ENCODE measurements at places on chromosomes 1 and 21.

DNA sequence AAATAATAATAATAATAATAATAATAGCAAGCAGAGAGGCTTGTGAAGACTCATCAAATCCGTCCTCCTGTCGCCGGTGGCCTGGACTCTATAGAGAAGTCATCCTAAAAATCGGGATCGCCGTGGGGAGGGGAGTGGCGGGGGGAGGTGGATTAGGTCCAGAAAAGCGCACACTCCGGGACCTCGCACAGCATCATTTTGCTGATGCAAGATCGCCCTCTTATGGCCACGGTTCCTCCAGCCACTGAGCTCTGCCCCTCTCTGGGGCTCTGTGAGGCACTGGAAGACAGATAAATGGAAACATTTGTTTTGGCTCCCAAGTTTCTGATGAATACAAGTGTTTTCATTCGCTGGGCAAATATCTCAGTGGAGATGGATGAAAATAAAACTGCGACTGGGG lies 612.0 kb downstream of the MATN1 start:
- peak; percentile 22 for DNase-seq

DNA sequence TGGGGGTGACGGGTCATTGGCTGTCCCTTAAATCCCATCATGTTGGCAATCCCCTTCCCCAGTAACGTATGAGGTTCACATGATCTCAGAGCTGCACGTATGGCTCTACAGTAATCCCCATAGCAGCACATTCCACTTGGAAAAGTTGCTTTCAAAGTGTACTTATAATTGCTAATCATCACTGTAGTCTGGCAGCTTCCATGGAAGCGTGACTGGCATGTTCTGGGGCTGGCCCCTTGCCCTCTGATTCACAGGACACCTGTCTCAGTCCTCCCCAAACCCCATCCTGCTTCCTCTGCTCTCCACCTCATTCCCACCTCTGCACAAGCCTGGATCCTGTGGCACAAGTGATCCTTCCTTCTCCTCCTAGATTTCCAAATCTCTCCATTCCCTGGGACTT lies 102.2 kb downstream of the TSEN15 start:
- DNase-seq, result no peak

- no peak for DNase-seq
Observed at GRCh38 chr1:177629526-177629925, 340.3 kb downstream of the SEC16B start.

- DNase-seq, result no peak
Observed at GRCh38 chr1:108750476-108751181, 4.2 kb downstream of the STXBP3 start.

GRCh38 chr1:226575739-226576378 lies 27.3 kb downstream of the STUM start:
- DNase-seq, result no peak

DNA sequence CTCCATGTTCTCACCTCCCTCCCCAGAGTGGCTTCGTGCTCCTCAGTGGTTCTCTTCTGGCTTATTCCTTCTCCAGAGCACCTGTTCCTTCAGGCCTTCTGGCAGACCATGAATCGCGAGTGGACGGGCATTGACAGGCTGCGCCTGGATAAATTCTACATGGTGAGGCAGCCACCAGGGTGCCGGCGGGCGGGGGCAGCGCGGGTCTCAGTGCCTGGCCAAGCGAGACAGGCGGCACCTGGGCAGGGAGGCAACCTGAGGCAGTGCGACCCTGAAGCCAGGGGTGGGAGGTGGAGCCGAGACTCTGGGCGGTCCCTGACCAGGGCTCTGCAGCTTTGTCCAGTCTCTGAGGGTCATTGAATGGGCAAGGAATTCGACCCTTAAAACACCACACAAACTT lies 3.9 kb downstream of the RRP1 start:
- no peak for DNase-seq

DNA sequence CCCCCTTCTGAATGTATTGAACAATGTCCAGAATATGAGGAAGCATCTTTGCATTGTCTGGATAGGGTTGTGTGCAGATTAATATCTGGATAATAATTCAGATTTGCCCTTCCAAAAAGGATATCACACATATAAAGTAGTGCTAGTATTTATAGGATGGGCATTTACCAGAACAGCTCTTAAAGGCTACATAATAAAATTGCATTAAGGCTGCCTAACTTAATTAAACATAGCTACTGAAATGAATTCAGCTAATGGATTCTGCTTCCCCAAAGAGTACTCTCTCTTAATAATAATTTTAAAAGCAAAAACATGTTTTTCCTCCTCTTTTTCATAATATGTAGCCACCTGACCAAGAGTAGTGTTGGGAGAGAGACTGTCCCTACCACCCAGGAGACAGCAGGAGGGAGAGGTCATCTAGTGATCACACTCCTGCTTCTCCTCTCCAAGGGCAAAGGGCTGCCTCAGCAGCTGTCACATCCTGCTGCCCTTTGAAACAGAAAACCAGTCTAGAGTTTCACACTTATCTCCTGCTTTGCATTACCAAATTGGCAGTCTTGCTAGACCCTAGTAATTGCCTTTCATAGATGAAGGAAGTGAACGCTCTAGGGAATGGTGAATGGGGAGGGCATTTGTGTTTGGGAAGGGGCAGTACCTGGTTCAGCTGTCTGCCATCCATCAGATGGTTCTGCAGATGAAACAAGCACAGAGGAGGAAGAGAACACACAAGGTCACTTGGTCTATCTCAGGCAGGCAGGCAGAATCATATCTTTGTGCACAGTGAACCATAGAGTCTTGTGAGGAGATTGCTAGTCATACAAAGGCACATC lies 29.3 kb upstream of the DDAH1 start:
- DNase-seq, result no peak

GRCh38 chr21:43916076-43916475 lies 51.1 kb downstream of the AGPAT3 start:
- no peak for DNase-seq

GRCh38 chr1:115929881-115930280 lies 46.4 kb upstream of the SLC22A15 start:
- DNase-seq, result no peak

DNA sequence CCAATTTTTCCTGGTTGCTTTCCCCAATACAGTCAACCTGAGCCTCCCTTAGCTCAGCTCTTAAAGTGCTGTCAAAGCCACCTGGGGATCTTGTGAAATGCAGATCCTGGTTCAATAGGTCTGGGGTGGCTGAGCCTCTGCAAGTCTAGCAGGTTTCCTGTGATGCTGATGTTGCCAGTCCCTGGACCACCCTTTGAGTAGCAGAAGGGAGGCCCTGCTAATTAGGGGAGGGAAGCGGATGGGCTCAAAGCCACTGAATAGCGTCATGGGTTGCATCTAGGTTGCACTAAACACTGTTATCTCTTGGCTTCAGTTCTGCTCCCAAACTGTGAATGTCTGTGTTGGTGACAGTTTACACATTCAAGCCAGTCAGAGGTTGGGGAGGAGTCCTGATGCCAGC lies 127.2 kb downstream of the KAZN start:
- DNase-seq, result no peak

- DNase-seq, result no peak
Observed at GRCh38 chr1:30385246-30385995, 338.0 kb downstream of the MATN1 start.

DNA sequence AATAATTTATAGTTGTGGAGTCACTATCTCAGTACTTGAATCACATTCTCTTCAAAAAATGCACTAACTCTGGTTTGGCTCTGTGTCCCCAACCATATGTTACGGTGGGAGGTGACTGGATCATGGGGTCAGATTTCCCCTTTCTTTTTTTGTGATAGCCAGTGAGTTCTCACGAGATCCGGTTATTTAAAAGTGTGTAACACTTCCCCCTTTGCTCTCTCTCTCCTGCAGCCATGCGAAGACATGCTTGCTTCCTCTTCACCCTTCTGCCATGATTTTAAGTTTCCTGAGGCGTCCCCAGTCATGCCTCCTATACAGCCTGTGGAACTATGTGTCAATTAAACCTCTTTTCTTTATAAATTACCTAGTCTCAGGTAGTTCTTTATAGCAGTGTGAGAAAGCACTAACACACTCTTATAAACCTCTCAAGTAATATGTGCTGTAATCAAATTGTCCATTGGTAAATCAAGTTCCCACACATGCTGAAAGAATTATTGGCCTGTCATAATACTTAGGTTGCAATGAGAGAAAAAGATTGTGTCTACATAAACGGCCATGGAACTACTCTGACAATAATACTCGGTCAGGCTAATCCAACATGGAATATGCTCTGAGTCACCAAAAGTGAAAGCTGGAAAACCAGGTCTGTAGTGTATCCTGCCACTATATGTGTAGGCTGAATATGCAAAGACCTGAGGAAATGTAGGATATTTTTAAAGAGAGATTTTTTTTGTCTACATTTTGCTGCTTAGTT lies 107.5 kb downstream of the SLC44A5 start:
- DNase-seq, result no peak

GRCh38 chr1:193275773-193276172 lies 89.4 kb upstream of the B3GALT2 start:
- no peak for DNase-seq

GRCh38 chr1:6260433-6260934 lies 414 bp downstream of the GPR153 start:
- no peak for DNase-seq

DNA sequence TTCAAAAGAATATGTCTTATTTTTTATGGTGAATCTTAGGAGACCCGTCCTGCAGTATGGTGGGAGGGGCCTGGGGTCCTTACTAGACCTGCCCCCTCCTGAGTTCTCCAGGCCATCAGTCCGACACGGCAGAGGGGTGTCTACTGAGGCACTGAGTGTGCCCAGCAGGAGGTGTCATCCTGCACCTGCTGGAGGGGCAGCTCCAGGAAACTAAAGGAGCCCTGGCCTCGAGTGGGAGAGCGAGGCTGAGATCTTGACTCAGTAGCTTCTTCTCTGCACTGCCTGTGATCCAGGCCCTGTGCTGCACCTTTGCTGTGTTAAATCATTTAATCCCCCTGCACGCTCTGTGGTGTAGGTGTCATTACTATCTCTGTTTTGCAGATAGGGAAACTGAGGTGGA lies 587.7 kb downstream of the PTPRU start:
- DNase-seq, result no peak

DNA sequence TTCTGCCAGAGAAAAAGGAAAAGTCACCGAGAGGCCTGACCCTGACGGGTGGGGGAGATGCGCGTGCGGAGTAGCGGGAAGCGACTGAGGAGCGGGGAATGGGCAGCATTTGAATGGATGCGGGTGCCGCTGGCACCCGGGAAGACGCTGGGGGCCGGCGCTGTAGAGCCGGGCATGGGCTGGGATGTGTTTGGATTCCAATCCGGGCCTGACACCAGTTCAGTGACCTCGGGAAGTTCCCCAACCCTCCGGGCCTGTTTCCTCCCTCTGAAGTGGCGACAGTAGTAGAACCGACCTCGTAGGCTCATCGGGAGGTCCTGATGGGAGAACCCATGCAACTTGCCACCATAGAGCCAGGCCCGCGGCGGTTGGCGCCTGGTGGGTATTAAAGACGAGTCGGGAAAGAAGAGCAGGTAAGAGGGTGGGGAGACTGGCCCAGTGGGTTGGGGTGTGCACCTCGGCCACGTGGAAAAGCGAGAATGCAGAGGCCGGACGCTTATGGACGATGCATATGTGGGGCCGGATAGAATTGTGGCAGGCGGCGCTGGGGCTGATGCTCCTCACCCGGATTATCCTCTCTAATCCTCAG lies 642 bp upstream of the SLC16A1 start:
- DNase-seq, result no peak

- DNase-seq, result no peak
Observed at GRCh38 chr1:107405236-107405635, 264.4 kb downstream of the NTNG1 start.

GRCh38 chr1:6330410-6330911 lies 63.1 kb downstream of the ACOT7 start:
- no peak for DNase-seq

GRCh38 chr1:204093421-204093717 lies 20.5 kb downstream of the SOX13 start:
- DNase-seq, result no peak

- DNase-seq, result no peak
Observed at GRCh38 chr1:91765293-91765692, 120.7 kb downstream of the TGFBR3 start.

GRCh38 chr1:111436726-111437125 lies 9.2 kb upstream of the OVGP1 start:
- no peak for DNase-seq

DNA sequence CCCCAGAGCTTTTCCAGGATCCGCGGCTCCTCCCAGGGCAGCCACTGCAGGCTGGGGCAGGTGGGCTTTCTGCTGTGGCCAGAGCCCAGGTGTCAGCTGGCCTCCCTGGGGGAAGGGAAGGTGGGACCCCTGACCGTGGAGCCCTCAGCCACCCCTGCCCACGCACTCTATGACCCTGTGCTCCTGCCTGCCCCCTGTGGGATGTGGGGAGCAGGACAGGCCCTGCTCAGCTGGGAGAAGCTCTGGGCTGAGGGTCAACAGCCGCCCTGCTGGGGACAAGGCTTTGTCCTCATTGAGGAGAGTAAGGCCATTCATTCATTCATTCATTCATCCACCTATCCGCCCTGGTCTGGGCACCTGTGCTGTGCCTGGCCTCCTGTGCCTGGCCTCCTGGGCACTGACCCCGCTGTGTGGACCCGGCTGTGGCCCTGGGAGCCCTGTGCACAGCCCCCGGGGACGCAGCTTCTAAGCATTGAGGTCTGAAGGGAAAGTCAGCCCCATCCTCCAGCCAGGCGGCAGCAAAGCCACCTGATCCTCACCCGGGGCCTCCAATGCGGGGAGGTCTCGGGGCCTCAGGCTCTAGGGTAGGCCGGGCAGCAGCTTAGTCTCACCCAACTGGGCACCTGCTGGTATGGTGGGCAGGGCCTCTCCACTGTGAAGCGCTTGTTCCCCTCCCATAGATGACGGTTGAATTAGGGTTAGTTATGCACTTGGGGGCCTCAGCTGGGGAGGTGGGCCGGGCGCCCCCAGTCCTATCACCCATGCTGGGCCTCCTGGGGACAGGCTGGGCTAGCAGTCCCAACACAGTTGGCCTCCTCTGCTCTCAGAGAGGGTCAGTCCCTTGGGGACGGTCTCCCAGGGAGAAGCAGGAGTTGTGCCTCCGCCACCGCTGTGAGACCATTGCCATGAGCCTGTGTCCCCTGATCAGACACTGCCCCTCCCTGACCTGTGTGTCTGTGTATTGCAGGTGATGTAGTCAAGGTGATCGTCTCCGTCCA lies 6.0 kb downstream of the TNFRSF14 start:
- DNase-seq, result peak; percentile 48

DNA sequence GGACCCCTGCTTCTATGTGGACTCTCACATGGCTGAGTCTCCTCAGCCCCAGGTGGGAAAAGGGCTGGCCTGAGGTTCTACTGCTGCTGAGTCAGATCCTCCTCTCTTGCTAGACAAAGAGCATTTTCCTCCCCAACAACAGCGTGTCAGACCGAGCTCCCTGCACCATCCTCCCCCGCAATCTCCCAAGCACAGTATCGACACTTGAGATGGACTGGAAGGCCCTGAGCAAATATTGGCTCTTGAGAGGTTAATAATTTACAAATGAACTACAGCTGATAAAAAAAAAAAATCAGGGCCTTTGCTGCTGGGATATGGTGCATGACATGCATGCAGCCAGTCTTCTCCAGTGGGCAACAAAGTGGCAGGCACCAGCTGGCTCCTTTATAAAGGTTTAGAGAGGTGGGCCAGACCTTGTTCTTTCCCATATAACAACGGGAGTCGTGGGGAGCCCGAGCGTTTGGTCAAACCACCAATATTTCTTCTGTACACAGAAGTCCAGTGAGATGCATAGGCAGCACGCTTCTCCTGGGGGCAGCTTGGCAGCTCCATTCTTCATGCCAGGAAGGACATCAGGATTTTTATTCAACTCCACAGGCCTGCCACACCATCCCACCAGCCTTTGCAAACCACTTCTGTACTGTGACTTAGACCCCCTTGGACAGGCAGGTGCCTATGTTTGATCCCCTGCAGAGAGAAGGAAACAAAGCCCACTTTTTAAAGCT lies 55.4 kb upstream of the CAMK1G start:
- no peak for DNase-seq

- peak; percentile 55 for DNase-seq
Observed at GRCh38 chr1:163071405-163072255, 2.5 kb downstream of the RGS4 start.

All from activated CD4-positive, alpha-beta T cell treated with anti-CD3 and anti-CD28 coated beads, Interleukin-2, amount 50 U/mL, for 48 hours (primary cell).